ENCODE measurements at places on chromosomes 13 and 19. TPM values are rescaled to one million over a fixed set of nuclear protein-coding genes. Genes with fewer than 3 reads are reported as not detected.
A peak's percentile ranks its signal among the peaks of the same experiment; 100 is the strongest.

DNA sequence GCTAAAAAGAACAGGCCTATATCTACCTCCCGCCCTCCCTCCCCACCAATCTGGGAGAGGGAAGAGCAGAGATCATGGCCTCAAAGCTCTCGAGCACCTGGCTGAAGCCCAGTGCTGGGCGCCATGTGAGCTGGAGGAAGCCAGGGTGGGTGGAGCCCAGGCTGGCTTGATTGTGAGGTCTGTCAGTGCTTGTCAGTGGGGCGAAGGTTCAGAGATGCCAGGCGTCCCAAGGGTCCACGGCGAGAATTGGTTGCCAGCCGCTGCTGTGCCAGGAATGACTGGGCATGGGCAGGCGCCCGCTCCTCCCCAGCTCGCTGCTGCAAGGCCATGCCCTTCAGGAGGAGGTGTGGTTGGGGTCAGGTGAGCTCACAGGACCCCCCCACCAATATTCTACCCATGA is 11.5 kb downstream of the BEST2 start:
- DNase-seq, result no peak

- no peak for DNase-seq
These were observed 7.1 kb downstream of the CRLF1 start for GRCh38 chr19:18599485-18599884.

TEX101 gene
- not detected for total RNA-seq

DNA sequence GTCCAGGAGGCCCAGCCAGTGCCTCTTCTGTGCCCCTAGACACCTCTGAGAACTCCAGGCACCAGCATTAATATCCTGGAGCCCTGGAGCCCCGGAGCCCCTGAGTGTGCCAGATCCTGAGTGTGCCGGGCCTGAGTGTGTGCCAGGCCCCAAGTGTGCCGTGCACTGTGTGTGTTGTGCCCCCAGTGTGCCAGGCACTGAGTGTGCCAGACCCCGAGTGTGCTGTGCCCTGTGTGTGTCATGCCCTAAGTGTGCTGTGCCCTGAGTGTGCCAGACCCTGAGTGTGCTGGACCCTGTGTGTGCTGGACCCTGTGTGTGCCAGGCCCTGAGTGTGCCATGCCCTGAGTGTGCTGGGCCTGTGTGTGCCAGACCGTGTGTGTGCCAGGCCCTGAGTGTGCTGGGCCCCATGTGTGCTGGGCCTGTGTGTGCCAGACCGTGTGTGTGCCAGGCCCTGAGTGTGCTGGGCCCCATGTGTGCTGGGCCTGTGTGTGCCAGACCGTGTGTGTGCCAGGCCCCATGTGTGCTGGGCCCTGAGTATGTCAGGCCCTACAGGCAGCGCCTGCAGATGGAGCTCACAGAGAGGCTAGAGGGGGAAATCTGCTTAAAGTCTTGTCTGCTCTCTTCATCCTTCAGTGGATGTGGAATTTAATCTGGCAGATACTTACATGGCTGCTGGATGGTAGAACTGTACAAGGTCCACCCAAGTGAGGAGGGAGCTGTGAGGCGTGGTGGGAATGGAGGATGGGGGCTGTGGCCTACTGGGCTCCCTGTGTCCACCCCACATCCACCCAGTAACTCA is 53.9 kb downstream of the C13orf46 start:
- DNase-seq, result no peak

GRCh38 chr13:34343413-34343940 is 525.5 kb downstream of the RFC3 start:
- no peak for DNase-seq

TUBA3C gene
- total RNA-seq, result not detected

- DNase-seq, result no peak
These were observed 340.0 kb downstream of the DNAJC15 start for GRCh38 chr13:43363156-43363953.

DNA sequence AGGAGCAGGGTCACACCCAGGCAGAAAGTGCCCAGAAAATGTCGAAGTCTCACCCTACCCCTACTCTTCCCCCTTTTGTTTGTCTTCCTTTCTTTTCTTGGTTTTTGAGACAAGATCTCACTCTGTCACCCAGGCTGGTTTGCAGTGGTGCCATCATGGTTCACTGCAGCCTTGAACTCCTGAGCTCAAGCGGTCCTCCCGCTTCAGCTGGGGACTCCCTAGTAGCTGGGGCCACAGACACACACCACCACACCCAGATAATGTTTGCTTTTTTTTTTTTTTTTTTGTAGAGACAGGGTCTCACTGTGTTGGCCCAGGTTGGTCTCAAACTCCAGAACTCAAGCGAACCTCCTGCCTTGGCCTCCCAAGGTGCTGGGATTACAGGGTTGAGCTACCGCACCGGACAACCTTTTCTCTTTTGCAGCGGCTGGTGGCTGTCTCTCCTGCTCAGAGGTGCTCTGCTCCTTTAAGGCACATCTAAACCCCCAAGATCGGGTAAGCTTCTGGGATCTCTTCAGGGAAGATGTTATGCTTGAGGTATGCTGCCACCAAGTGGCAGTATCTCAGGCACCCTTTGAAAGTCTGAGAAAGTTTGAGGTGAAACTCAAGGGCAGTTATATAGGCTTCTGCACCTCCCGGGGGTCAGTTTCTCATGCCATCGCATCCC is 22.4 kb upstream of the EBI3 start:
- no peak for DNase-seq

- no peak for DNase-seq
These were observed 485 bp upstream of the ZNF845 start for GRCh38 chr19:53333066-53333462.

HIPK4 gene
- total RNA-seq, result not detected

TRIP10 gene
- 108 TPM for total RNA-seq

PDX1 gene
- not detected for total RNA-seq

GRCh38 chr19:29372461-29372860 is 153.3 kb upstream of the VSTM2B start:
- DNase-seq, result no peak

SYT5 gene
- total RNA-seq, result 1.2 TPM

DNA sequence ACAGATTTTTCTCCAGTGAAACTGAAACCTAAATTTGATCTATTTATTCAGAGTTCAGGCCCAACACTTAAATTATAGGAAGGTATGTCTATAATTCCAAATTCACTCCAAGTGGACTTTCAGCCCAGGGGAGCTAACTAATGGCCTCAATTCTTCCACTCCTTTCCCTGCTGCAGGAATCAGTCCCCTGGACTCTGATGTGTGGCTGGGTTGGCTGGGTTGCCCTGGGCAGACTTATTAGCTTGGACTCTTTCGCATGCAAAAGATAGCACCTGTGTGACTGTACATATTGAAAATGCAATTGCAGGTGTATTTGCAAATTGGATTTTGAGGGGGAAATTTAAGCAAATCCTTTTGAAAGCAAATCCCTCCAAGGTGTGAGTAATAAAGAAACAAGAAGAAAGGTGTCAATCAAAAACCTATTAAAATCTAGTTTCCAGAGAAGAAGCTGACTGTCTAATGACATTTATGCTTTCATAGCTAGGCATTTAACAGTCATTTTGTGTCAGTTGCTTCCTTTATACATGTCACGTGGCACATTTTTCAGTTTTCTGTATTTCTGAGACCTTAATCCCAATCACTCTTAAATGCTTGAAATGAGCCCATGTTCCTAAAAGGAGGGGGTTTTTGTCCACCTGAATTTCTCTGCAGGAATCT is 42.7 kb downstream of the KLF5 start:
- no peak for DNase-seq

ZNF578 gene
- not detected for total RNA-seq

- DNase-seq, result no peak
These were observed 9.1 kb downstream of the FEM1A start for GRCh38 chr19:4800591-4801081.

GRCh38 chr19:4081441-4082129 is 14.9 kb upstream of the ZBTB7A start:
- no peak for DNase-seq

- DNase-seq, result peak; percentile 1
These were observed 1.1 kb upstream of the ZNF845 start for GRCh38 chr19:53332484-53332883.

- DNase-seq, result peak; percentile 71
These were observed 154.2 kb upstream of the KLF12 start for GRCh38 chr13:74288361-74288911.

KLHL1 gene
- total RNA-seq, result not detected

- peak; percentile 73 for DNase-seq
These were observed 103.9 kb upstream of the CACNA1A start for GRCh38 chr19:13610039-13610691.

GRCh38 chr19:48171710-48172109 is 1.2 kb downstream of the ZSWIM9 start:
- no peak for DNase-seq

- no peak for DNase-seq
These were observed 8.7 kb upstream of the RPL21 start for GRCh38 chr13:27242702-27243101.

DNA sequence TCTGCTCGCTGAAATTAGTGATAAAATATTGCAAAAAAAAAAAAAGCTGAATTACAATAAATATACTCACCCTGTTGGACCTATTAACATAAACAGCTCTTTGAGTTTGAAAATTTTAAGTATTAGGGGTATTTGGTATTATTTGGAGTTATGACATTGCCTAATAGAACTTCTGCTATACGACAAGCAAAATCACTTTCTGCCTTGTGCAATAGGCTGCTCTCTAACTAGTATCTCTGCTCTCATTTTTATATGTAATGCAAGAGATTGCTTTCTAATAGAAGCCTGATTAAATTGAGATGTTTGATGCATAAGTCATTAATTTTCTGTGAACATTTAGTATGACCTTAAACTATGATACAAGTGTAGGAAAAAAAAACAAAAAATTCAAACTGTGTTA is 5.3 kb downstream of the RGS9BP start:
- DNase-seq, result no peak

GRCh38 chr19:14004619-14005348 is 1.3 kb downstream of the RFX1 start:
- peak; percentile 58 for DNase-seq

MADCAM1 gene
- not detected for total RNA-seq

DNA sequence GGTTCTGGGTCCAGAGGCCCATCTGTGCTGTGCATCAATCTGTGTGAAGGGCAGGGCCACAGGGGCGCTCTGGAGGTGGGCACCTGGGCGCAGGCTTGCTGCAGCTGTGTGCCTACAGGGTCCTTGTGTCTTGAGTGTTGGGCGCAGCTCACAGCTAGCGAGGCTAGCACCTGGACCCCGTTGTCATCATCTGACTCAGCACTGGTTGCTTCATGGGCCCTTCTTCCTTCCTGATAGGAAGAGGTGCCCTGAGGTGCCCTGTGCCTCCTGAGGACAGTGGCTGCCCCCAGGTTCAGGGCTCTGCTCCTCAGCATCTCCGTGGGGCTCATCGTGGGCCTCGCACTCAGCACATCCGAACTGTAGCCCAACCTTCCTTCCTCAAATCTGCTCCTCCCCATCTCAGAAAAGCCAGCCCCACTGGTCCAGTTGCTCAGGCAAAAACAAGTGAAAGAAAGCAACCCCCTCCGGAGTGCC is 54.8 kb downstream of the GATAD2A start:
- no peak for DNase-seq

GRCh38 chr19:8569066-8569771 is 8.0 kb downstream of the MYO1F start:
- no peak for DNase-seq

GIPR gene
- 4.2 TPM for total RNA-seq

DNA sequence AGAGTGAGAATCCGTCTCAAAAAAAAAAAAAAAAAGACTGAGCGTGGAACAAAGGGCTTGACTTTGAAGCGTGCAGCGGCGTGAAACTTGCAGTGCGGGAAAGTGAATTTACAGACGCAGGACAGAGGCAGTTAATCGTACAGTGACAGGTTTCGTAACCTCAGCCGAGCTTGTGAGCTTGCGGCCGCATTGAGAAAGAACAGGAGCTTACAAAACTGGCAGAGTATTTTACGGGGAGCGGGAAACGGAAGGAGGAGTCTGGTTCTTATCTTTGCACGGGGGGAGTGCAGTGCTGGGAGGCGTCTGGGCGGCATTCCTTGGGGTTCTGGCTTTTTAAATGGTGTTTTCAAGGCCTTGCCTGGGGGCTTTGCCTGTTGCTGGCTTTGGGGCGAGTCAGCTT is 6.0 kb upstream of the BSG start:
- no peak for DNase-seq

GRCh38 chr19:38685666-38686529 is 38.4 kb downstream of the ACTN4 start:
- DNase-seq, result peak; percentile 36

- DNase-seq, result no peak
These were observed 5.0 kb downstream of the WASF3 start for GRCh38 chr13:26562512-26562890.
